ENCODE measurements at places on chromosomes 3 and 15.

- DNase-seq: no peak
These were observed 3.0 kb downstream of the BMF start for GRCh38 chr15:40105517-40106202.

- DNase-seq: peak; percentile 70
These were observed 395.2 kb upstream of the TPM1 start for GRCh38 chr15:62647202-62647842.

DNA sequence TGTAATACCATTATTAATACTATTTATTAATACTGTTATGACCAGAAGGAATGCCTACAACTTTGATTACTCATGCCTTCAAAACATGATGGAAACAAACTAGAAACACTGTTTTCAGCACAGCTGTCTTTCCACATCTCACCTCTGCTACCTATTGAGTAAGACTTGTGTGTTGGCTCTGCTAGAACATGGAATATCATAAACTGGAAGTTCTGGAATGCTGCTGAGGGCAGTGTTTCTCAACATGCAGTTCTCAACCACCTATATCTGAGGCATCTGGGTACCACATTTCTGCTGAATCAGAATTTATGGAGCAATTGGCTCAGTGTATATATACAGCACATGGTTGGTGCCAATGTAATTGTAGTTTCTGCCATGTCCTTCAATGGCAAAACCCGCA is 392.1 kb downstream of the TUSC7 start:
- peak; percentile 83 for DNase-seq

- DNase-seq: no peak
These were observed 457.6 kb downstream of the PDCD6IP start for GRCh38 chr3:34256021-34256420.

DNA sequence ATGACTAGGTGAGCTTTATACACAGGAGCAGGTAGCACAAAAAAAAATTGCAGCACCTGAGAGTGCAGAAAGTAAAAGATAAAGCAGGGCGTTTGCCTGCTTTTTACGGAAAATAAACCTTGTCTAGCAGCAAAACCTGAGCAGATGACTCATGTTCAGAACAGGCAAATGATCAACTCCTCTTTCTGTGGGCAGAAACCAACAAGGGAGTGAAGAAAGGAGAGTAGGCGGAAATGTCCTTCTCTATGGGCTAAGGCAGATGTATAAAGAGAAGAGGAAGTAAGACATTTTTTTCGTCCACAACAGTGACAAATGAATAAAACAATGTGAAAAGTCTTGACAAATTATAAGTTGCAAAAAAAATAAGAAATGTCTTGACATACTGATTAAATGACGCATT is 24.5 kb upstream of the GMNC start:
- DNase-seq: no peak

DNA sequence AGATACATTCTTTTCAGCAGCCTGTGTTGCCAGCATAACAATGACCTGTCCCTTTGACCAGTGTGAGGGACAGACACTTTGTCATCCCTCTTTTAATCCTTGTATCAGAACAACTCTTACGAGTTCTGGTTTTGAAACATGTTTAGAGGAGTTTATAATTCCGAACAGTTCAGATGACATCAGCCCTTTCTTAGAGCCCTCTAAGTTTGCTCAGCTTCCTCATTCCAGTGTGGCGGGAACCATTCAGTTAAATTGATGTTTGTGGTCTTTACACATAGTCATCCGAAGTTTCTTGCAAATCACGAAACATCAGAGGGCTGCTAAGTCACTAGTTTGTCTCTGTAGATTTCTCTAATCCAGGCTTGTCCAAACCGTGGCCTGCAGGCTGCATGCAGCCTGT is 102.5 kb downstream of the AKAP13 start:
- DNase-seq: peak; percentile 76

DNA sequence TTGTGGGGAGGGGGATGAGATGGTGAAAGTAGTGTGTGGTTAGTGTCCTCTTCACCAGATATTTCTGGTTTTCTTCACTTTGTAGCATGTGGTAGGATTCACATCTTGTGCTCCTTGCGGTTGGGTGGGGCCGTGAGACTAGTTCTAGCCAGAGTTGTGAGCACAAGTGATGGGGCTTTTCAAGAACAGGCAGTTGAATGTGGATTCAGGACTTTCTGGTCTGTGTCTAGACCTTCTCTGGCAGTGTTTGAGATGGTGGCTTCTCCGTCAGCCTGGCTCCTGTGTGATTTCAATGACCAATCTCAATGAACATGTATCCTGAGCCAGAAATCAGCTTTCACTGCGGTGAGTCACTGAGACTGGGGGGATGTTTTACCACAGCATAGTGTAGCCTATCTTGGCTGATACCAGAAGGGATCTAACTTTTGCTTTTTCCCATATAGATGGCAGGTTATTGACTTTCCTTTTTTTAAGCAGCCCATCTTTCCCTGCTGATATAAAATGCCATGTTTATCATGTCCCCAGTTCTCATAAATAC is 82.6 kb downstream of the RPLP1 start:
- DNase-seq: peak; percentile 48

- peak; percentile 81 for DNase-seq
These were observed 58.9 kb downstream of the LRRFIP2 start for GRCh38 chr3:37115446-37115845.

DNA sequence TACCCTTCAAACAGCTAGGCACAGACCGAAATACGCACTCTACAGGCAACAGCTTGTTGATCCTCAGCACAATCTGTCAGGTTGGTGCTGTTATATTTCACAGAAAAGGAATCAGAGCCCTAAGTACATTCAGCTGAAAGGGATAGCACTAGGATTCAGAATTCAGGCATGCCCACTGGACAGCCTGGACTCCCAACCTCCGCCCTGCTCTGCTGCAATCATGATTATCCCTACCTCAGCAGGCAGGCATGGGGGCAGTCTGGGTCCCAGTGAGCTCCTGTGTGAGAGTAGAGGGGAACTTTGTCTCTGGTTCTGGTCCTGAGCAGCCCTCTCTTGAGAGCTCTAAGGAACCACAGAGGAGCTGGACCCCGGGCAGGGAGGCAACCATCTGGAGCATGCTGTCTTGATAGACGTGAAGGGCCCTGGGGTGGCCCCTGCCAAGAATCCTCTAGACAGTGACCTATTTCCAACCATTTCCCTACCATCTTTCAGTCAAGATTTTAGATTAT is 23.4 kb upstream of the NOX5 start:
- no peak for DNase-seq

DNA sequence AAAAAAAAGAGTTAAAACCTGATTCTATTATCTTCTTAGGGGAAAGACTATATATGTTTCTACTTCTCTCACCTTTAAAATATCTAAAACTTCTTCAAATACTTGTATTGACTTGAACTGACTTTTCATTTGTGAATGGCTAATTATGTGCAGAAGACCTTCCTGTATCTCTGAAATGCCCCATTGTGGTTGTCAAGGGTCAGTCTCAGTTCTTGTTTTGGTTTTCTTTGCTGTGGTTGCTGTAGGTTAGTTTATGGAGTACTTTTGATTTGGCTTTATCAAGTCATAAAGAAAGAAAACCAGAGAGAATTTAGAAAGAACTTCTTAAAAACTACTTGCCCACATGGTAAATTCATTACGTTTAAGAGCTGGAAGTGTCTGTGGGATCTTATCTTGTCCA is 345.3 kb upstream of the POU1F1 start:
- no peak for DNase-seq
